ENCODE measurements at places on chromosomes 7 and 10.

DNA sequence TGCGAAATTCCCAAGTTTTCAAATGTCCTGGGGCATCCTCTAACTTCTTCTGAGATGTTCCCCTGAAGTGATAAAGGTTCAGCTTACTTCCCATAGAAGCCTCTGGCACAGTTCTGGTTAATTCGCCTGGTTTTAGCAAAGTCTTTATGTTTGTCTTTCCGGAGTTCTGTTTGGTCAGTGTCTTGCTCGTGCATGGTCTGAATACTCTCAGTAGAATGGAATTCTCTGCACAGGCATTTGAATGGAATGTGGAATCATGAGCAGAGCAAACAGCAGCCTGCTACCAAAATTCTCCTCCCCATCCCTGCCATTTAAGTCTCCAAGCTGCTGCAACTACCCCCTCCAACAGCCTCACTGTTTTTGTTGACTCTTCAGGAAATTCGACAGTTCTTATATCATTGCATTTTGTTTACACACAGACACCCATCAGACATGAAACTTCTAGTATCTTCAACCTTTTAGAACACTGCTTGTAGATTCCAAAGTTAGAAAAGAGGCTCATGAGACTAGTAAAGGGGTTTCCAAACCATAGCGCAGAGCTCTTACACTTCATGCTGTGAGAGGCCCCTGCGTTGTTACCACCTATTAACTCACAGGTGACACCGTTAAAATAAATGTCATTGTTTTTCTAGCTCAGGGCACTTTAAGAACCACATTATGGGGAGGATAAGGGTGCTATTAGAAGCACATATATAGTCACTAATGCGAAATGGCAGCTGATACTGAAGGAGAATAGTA, 129.7 kb downstream of the PLCE1 start:
- DNase-seq, result no peak

DNA sequence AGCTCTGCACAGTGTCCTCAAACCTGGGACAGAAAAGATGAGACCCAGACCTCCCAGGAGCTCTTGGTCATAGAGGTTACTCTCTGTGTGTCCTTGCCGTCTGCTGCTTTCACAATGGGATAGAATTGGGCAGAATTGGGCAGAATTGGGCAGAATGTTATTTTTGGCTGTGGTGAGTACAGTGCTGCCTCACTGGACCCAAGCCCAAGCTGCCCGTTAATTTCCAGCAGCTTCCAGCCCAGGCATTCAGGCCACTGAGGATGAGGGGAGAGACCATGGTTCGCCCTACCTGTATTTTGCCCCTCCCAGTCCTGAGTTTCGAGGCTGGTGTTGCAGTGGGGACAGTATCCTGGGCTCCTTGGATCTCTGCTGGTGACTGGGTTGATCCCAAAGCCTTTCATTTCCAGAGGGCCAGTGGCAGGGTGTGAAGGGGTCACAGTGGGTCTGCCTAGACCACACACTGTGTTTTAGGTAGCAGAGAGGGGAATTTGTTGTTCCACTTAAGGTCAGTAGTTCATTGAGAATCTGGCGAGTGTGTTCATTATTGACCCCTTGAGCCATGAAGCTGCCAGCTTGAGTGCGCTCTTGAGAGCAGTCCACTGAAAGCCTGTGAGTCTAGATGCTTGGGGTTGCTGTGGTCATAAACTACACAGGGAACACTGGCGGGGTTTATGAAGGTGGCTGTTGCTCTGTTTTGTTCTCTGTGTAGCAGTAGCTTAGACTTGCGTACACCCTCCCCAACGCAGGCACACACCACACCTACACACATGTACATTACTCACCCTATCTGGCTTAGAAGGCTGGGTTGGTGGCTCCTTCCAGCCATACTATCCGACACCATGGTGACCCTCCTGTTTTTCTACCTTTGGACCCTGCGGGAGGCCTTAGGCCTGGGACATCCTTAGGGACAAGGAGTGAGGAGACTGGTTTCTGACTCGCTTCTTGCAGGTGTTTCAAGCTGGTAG, 23.5 kb downstream of the NACAD start:
- DNase-seq, result no peak

GRCh38 chr7:158362912-158363905, 224.4 kb downstream of the PTPRN2 start:
- DNase-seq, result no peak

GRCh38 chr7:53205006-53205405, 169.6 kb downstream of the POM121L12 start:
- no peak for DNase-seq

DNA sequence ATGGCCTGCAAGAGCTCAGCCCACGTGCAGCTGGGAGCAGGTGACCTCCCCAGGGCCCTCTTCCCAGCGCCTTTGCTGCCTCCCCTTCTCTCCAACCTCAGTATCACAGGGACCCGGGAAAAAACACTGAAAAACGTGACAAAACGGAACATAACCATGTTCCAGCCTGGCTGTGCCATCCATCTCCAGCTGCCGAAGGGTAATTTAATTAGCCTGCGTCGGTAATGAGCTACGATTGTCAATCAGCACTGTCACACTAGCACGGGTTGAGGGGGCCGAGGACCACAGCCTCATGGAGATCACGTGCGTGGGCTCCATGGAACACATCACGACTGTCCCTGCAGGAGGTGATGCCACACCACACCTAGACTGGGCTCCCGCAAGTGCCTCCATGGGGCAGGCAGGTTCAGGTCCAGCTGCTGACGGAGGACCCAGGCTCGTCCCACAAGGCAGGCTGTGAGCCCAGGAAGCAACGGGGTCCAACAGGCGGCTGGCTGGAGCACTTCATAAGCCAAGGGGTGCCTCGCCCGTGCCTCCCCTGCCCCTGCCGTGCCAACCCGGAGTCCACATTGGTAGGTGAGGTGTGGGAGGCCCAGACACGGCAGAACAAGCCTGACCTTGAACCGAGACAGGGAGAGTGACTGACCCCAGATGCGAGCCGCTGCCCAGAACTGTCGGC, 199.5 kb downstream of the ELFN1 start:
- DNase-seq, result no peak

- DNase-seq, result no peak
Measured at GRCh38 chr10:86269332-86269731, 97.3 kb downstream of the GRID1 start.

GRCh38 chr10:88415533-88416130, 167.5 kb downstream of the RNLS start:
- no peak for DNase-seq

- no peak for DNase-seq
Measured at GRCh38 chr7:95041031-95041430, 133.6 kb downstream of the PPP1R9A start.

- DNase-seq, result no peak
Measured at GRCh38 chr10:70603449-70603801, 884 bp upstream of the PRF1 start.

GRCh38 chr7:17058568-17058967, 176.8 kb upstream of the AGR3 start:
- no peak for DNase-seq

DNA sequence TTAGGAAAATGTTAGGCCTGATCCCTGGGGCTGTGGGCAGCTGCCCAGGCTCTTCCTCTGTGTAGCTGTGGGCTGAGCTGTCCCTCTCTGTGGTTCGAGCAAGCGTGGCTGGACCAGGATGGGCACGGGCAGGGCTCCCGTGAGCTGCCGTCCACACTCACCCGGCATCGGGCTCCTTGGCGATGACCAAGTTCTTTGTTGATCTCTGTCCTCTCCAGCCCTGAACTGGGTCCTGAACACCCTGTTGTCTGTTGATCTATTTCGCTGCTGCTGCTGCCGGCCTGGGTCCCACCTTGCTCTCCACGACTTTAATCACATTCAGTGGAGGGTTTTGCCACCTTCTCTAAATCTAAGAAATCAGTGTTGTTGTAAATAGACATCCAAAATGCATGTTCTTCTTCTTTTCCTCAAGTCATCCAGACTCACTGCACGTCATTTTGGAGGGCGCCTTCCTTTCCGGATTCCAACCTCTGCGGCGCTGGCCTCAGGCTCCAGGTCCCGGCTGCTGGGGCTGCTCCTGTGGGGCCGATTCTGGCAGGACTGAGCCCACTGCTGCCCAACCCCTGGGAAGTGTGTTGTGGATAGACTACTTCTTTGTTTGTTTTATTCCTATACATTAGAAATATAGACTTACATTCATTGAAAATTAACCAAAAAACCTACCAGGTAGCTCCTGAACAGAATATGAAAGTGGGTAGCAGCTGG, 100.6 kb downstream of the DYNC2I1 start:
- no peak for DNase-seq

DNA sequence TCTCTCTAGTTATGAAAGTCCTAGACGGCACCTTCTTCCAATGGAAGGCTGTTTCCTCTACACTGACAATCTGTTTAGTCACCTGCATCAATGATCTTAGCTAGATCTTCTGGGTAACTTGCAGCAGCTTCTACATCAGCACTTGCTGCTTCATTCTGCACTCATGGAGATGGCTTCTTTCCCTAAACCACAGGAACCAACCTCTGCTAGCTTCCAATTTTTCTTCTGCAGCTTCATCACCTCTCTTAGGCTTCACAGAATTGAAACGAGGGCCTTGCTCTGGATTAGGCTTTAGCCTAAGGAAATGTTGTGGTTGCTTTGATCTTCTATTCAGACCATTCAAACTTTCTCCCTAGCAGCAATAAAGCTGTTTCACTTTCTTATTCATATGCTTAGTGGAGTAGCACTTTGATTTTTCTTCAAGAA, 24.6 kb downstream of the NAMPT start:
- no peak for DNase-seq

DNA sequence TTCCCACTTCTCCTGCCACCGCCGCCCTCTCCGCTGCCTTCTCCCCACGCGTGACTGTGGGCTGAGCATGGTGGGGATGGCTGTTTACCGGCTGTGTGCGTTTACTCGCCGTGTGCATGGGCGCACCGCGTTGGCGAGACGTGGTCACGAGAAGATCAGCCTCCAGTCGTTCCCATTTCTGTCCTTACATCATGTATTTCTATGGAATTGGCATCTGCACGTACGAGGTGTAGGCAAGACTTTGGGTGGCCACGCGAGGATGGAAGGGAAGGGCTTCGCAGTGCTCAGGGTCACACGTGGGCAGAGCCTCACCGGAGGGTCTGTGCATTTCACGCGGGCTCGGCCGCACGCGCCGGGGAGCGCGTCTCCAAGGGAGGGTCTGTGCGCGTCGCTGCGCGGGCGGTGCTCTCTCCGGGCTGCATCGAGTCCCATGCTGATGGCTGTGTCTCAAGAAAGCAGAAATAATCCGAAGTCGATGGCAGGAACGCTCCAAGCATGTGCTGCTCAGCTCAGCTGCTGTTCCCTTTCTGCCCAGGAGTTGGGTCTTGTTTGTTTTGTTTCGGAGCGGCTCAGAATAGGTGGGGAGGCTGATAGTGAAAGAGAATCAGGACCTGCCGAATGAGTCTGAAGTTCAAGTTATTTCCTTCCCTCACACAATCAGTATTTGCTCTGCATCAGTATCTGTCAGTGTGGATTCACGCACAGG, 973 bp downstream of the CAMK1D start:
- DNase-seq, result no peak

DNA sequence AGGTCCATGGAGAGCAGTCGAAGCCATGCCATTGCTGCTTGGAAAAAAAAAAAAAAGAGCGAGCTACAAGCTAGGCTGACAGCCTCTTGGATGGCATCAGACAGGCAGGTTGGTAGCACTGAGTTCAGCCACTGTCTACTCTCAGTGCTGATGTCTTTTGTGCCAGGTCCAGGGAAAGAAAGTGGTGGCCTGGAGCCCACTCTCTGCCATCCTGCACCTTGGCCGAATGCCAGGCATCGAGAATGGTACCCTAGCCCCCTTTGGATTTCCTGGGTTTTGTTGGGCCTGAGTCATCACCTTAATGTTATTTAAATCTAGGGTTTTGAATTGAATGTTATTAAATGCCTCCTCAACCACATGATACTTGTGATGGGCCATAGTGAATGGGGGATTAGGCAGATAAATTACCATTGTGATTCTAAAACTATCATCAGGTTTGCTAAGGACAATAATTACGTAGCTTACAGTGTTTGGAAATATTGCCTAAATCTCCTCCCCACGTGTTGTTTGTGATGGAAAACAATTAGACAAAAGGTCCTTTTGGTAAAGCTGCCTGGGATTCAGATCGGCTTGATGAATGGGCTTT, 195.7 kb upstream of the GPR26 start:
- DNase-seq, result no peak

- no peak for DNase-seq
Measured at GRCh38 chr10:61285749-61286148, 167.4 kb downstream of the TMEM26 start.

DNA sequence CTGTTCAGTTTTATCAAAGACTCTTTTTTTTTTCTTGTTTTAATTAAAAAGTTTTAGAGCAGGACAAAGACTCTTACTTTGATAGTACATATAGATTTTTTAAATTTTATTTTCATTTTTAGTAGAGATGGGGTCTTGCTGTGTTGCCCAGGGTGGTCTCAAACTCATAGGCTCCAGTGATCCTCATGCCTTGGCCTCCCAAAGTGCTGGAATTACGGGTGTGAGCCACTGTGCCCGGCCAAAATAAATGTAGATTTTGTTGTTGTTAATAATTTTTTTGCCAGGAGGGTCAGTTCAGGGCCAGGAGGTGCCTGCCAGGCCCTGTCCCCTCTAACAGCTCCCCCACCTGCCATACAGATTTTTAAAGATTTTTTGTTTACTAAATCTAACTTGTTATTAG, 17.0 kb downstream of the DENND10 start:
- DNase-seq, result no peak

DNA sequence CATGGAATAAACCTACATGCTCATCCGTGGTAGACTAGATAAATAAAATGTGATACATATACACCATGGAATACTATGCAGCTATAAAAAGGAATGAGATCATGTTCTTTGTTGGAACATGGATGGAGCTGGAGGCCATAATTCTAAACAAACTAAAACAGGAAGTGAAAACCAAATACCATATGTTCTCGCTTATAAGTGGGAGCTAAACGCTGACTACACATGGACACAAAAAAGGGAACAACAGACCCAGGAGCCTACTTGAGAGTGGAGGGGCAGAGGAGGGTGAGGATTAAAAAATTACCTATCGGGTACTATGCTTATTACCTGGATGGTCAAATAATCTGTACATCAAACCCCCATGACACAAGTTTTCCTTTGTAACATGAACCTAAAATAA, 68.7 kb upstream of the SEC61G start:
- no peak for DNase-seq

DNA sequence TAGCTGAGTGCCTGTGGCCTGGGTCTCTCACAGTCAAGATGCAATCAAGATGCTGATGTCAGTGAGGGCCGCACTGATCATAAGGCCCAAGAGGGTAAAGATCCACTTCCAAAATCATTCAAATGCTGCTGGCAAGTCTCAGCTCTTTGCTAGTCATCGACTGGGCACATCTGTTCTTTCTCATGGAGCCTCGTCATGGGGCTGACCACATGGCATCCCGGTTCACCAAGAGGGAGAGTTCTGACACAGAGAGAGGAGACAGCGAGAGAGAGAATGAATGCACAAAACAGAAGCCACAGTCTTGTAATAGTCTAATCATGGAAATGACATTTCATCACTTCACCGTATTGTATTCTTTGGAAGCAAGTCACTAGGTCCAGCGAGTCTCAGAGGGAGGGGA, 1067.5 kb upstream of the C7orf33 start:
- no peak for DNase-seq

- DNase-seq, result no peak
Measured at GRCh38 chr10:17735166-17735941, 16.6 kb upstream of the TMEM236 start.
